ENCODE measurements at places on chromosomes 11 and 22.

GRCh38 chr11:119593346-119593745 is 135.7 kb downstream of the NECTIN1 start:
- DNase-seq, result no peak

DNA sequence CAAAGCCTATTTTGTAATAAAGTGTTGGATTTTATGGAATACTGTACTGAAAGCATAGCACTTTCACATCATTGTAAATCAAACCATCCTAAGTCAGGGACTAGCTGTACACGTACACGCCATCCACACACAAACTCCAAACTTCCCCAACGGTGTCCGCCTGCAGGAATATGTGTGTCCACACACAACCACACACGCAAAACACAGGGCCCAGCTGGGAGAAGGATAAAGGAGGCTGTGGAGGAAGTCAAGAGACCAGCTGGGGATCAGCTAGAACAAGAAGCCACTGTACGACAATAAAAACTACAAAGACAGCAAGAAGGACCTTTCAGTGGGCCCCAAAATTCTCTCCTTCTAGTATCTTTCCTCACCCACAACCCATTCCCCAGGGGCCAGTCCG is 1.6 kb downstream of the TRIM29 start:
- no peak for DNase-seq

- no peak for DNase-seq
These were observed 30.7 kb upstream of the TOLLIP start for GRCh38 chr11:1340111-1340510.

- peak; percentile 8 for DNase-seq
These were observed 7.0 kb downstream of the ISX start for GRCh38 chr22:35072925-35073324.

DNA sequence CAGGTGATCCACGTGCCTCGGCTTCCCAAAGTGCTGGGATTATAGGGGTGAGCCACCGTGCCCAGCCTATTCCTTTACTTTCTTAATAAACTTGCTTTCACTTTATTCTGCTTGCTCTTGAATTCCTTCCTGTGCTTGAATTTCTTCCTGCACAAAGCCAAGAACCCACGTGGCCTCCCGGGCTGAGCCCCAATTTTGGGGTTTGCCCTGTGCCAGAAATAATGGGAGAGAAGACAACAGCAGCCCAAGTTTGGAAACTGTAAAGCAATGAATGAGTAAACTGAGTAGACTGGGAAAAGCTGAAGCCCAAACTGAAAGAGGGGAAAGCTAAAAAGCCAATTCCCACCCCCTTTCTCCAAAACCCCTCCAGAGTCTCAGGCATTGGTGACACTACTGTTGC is 136.4 kb downstream of the NECTIN1 start:
- no peak for DNase-seq

DNA sequence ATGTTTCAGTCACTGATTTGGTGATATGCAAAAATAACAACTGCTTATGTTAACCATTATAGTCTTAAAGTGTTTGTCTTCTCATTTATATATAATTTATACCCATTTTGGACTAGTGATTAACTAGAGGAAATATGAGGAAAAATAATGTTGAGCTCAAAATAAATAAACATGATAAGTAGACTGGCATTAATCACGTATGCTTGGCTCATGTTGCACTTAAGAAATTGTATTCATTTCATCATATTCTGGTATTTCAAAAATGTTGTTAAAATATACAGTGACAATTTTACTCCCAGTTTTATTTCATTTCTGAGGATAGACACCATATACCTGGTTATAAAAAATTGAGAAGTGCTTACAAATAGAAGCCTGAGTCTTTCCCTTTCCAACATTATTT is 3.8 kb upstream of the OR10D3 start:
- DNase-seq, result peak; percentile 55

- DNase-seq, result no peak
These were observed at the start of gene MGAT3 for GRCh38 chr22:39456522-39457197. TSS of gene MGAT3 (plus strand) at chr22:39457012. CDS start at chr22:39487348, 30,336 bp downstream.

GRCh38 chr11:75845324-75845723 is 30.3 kb downstream of the UVRAG start:
- DNase-seq, result no peak

- DNase-seq, result no peak
These were observed 16.0 kb upstream of the LINC01488 start for GRCh38 chr11:69465236-69466000.

DNA sequence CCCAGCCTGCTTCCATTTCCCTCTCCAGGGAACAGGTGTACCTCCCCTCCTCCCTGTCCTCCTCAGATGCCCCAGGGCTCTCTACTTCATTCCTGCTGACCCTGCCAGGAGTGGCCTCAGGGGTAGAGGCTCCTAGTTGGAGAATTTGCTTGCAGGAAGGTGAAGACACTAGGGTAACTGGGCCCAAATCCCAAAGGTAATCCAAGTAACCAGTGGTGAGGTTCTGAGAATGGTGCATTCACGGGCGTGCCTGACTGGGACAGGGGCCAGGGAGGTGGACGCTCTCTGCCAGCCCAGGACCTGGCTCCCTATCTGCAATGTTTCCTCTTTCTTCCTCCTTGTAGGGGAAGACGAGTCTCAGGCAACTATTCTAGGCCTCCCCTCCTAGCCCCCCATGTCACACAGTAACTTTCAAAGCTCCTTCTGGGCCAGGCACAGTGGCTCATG is 2.9 kb downstream of the SLC35C1 start:
- no peak for DNase-seq

DNA sequence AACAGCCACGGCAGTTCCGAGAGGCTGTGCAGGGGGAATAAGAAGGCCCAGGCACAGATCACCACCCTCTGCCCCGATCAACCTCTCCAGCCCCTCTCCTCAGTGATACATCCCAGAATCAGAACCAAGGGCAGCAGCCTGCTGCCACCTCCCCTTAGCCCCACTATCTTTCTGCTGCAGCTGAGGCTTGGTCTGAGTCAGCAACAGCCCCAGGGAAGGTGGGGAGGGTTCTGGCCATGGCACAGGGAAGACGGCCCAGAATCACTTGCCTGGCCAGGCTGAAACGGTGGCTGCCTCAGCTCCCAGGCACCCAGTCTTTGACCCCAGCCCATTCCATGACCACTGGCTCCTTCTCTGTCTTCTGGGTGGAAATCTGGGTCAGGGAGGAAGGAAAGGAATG is 2.3 kb downstream of the CHID1 start:
- no peak for DNase-seq

DNA sequence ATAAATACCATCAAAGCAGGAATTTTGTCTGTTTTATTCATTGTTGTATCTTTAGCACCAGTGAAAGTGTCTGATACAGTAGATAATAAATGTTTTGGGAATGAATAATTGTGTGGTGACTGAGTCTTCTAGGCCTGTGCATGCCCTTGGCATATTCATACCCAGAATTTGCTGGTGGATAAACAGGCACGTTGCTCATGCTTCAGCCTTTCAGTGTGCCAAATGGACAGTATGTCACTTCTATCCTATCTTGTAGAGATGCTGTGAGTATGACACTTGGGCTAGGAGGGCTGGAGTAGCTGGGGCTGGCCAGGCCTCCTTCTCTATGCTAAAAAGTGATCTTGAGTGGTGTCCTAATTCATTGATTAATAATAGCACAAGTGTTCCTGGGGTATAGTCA is 287.3 kb upstream of the DDI1 start:
- DNase-seq, result no peak

DNA sequence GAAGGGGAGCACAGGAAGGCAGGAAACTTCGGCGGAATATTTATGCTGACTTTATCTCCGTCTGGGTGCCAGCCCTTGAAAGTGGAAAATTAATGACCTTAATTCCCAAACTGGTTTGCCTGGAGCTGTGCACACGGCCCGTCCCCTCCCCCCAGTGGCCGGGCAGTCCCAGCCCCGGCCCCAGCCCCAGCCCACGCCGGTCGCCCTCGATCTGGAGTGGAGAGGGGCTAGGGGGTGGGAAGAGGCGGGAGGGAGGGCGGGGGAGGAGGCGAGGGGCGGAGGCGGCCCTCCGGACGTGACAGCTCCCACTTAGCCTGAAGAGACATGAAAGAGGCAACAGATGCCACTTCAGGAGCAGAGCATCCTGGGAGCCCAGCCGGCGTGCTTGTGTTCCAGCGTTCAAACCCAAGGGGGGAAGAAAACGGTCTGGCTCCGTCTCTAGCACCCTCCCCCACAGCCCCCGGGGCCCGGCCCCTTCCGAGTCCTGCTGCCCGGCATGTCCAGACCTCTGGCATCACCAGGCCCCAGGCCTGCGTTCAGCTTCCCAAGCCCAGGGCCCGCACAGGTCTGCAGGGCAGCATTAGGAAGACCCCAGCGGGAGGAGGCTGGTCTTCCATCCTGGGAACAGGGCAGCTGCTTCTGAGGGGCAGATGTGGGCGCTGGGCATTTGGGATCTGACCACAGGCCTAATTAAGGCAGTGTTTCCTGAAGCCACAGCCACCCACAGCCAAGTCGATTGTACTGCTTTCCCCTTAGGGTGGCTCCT is 20.0 kb upstream of the LMO1 start:
- DNase-seq, result no peak

- DNase-seq, result no peak
These were observed 15.0 kb upstream of the NFRKB start for GRCh38 chr11:129910360-129910759.

DNA sequence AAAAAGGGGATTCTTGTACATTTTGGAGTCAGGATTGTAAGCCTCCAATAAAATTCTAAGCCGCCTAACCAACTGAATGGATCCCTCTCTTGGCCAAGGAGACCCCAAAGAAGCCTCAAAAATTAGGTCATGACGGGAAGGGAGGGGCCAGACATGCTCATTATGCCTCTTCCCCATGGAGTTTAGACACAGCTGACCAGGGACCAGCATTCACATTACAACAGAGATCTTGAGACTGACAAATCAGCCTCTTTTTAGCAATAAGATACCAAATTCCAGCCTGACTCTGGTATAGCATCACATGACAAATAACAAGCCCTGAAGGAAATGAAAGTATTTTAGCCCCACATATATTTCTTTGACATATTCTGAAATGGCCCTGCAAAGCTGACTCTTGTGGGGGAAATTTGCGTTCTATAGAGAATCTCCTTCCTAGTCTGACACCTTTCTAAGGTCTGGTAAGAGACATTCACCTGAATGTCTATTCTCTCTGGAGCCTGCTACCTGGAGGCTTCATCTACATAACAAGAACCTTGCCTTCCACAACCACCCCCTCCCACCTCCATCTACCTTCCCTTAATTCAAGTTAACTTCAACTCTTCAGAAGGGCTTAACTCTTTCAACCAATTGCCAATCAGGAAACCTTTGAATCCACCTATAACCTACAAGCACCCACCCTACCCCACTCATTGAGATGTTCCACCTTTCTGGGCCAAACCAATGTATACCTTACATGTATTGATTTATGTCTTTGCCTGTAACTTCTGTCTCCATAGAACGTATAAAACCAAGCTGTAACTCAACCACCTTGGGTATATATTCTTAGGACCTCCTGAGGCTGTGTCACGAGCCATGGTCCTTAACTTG is 10.3 kb downstream of the GAL start:
- DNase-seq, result no peak

GRCh38 chr22:47334601-47335000 is 572.2 kb downstream of the TBC1D22A start:
- DNase-seq, result no peak

Data from cardiac fibroblast (primary cell).